A549 treated with dexamethasone at 1 μM for 4 hours (cell line): ENCODE measurements at places on chromosomes 5 and 9. TPM values are rescaled to one million over a fixed set of nuclear protein-coding genes. Genes with fewer than 3 reads are reported as not detected.

PIP5K1B gene
- total RNA-seq: not detected in 5 replicates

FOXD4L4 gene
- total RNA-seq: 0.04 to 0.07 TPM (median 0.05 TPM) in 3 of 5 replicates, not detected in the others

MEIKIN gene
- not detected in 5 replicates for total RNA-seq

GZMA gene
- total RNA-seq: not detected in 5 replicates

ZFP2 gene
- total RNA-seq: 0.03 to 0.06 TPM (median 0.04 TPM) in 3 of 5 replicates, not detected in the others

C8G gene
- 0.42 to 1.4 TPM (median 1.0 TPM) in 5 replicates for total RNA-seq

MFAP3 gene
- 20.0 to 31.9 TPM (median 31.3 TPM) in 5 replicates for total RNA-seq
